Fibroblast of lung (primary cell): ENCODE measurements at places on chromosomes 1 and 21. TPM values are rescaled to one million over a fixed set of nuclear protein-coding genes. Genes with fewer than 3 reads are reported as not detected.
A peak's percentile ranks its signal among the peaks of the same experiment; 100 is the strongest.

DNA sequence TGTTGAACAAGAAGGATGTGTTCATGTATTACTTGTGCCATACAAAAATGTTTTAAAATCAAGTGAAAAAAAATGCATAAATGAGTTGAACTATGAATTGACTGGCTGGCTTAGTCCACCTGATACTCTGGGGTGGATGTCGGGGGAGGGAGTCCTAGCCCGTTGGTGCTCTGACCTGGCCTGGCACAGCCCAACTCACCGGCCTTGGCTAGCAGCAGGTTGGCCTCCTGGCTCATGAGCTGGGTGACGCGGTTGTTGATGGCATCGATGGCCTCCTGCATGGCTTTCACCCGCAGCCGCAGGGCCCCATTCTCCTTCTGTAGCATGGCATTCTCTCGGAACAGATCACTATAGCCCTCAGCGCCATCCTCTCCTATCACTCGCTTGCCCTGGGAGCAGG, 21.6 kb downstream of the KIF21B start:
- no peaks in the 10 kb centered on the region for H3K4me1 ChIP-seq
- DNase-seq = no peak
- no peak overlapping the region for H3K27ac ChIP-seq
- H3K36me3 ChIP-seq = no peaks in the 10 kb centered on the region
- no peak overlapping the region for H3K4me3 ChIP-seq

The CD1E gene
- not detected in 2 replicates for total RNA-seq

The CCDC27 gene
- not detected in 2 replicates for total RNA-seq

The AMY1B gene
- not detected in 2 replicates for total RNA-seq

DNA sequence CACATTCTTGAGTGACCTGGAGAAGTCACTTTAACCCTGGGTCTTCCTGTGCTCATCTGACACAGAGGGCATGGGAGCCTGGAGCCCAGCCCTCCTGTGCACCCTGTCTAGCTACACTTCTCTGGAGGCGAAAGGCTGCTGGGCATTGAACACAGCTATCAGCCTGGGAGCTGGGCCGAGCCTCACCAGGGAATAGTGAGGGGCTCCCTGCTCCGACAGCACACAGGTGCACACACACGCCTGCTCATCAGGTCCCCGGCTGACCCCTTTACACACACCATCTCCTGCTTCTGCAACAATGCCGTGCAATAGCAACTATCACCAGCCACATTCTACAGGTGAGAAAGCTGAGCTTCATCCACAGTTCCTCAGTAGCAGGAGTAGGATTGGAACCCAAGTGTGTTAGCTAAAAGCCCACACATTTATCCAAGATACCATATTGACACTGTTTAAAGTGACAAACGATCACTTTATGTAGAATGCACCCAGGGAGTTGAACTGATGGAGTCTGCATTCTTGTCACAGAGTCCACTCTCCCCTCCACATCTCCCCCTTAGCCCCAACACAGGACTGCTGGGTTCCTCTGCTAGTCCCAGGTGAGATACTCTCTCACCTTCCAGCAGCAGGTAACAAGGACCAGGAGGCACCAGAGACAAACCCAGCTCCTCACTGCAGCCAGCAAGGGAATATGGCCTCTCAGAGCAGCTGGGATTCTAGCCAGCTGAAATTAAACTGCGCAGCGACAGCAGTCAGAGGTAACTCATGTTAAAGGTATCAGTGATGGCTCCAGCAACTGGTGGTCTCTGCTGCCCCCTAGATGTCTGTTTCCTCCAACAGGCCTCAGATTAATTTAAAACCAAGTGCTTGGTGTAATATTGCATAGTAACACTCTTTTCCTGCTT, 18.3 kb upstream of the CAPN8 start:
- H3K27me3 ChIP-seq = peaks cover 13% of the 10 kb centered on the region
- no peaks in the 10 kb centered on the region for H3K4me1 ChIP-seq
- no peak overlapping the region for H3K4me3 ChIP-seq
- peak; percentile 53 for DNase-seq
- H3K36me3 ChIP-seq = no peaks in the 10 kb centered on the region

The SPAG17 gene
- total RNA-seq = under 0.01 and 0.33 TPM in 2 replicates

DNA sequence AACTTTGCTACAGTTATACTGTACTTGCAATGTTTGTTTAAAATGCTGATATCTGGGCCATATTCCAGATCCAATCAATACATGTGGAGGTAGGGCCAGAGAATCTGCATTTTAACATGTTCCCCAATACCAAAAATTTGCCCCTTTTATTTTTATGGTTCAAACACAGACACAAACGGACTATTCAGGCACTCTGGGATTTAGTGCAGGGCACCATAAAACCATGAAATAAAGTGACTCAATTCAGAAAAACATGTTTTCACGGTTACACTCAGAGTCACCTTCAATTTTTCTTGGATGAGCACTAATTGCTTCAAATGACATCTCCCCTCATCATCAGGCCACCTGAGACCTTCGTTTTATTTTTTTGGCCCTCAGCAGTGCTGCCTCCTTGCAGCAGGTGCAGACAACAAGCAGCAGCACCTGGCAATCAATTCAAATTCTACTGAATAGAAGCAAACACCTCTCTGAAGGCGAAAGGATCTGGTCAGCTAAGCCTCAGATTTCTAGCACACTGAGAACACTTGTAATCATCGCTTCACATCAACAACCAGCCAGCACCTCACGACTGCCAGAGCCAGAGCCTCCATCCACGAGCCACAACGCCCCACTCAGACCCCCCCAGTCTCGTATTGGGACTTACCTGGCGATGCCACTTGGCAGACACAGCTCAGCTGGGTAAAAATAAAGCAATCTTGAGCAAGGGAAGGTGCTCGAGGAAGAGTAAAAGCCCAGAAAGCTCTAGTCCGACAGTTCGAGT, 1.1 kb downstream of the ERO1B start:
- no peak overlapping the region for H3K27ac ChIP-seq
- no peaks in the 10 kb centered on the region for H3K4me1 ChIP-seq
- peaks cover 5% of the 10 kb centered on the region for H3K27me3 ChIP-seq
- H3K4me3 ChIP-seq = peak overlapping the region; percentile 66

The ZSCAN20 gene
- total RNA-seq = 8.7 and 13.0 TPM in 2 replicates

GRCh38 chr1:87600055-87600850, 271.6 kb downstream of the LMO4 start:
- no peaks in the 10 kb centered on the region for H3K36me3 ChIP-seq
- H3K4me1 ChIP-seq = no peaks in the 10 kb centered on the region
- no peak overlapping the region for H3K27ac ChIP-seq
- H3K4me3 ChIP-seq = no peak overlapping the region

DNA sequence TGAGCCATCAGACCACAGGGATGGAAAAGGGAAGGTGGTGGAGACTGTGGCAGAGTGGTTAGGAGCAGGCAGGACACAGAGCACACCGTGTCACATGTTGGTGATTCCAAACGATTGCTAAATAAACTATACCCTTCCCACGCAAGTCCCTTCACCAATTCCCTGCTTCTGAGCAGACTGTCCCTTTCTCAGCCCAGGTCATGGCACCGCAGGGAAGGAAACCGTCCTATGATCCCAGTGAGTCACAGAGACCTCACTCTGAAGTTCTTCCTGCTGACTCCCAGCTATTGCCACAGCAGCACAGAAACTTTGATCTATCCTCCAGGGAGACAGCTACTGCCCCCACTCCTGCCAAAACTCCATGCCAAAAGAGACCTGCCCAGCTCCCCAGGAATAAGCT, 19.2 kb downstream of the RIMS3 start:
- no peak for DNase-seq
- H3K27ac ChIP-seq = no peak overlapping the region
- H3K4me3 ChIP-seq = no peak overlapping the region

DNA sequence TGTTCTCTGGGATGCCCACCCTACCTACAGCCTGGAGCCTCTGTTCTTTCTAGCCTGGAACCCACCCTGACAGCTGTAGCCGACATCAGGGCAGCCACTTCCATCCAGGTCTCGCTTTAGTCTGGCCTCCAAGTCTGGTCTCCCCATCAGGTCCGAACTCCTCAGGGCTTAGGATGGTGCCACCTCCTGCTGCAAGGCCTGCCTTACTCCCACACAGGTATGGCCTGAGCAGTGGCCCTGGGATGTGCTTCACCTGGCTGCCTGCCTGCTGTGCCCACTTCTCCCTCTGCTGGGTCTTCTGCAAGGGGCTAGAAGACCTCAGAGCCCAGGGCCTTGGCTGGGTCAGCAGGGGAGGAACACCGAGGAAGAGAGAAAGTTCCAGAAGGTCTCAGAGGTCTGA, 35.7 kb upstream of the MAGOH start:
- no peak for DNase-seq
- no peak overlapping the region for H3K4me3 ChIP-seq
- H3K4me1 ChIP-seq = no peaks in the 10 kb centered on the region
- no peaks in the 10 kb centered on the region for H3K27me3 ChIP-seq

DNA sequence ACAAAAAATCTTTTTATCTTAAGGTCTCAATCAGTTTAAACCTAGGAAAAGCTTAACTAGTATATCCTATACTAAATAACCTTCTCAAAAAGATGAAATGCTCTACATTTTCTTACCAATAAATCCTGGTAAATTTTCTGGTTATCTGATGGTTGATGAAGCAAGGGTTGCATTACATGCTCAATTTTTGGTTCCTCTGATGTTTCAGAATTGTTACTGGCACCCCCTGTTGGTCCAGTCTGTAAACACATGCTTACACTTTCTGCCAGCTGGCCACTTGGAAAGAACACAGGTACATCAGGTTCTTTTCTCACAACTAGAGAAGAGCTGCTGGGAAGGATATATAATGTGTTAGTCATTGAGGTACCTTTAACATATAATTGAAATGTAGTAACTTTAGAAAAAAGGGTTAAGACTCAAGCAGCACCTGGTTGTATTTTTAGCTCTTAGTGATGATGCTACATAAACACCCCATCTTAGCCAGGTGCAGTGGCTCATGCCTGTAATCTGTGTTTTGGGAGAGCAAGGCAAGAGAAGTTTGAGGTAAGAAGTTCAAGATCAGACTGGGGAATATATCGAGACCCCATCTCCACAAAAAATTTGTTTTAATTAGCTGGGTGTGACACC, 30.9 kb upstream of the TAL1 start:
- no peak overlapping the region for H3K4me3 ChIP-seq
- peaks cover 3% of the 10 kb centered on the region for H3K36me3 ChIP-seq
- no peaks in the 10 kb centered on the region for H3K4me1 ChIP-seq
- DNase-seq = peak; percentile 49
- no peaks in the 10 kb centered on the region for H3K27me3 ChIP-seq

DNA sequence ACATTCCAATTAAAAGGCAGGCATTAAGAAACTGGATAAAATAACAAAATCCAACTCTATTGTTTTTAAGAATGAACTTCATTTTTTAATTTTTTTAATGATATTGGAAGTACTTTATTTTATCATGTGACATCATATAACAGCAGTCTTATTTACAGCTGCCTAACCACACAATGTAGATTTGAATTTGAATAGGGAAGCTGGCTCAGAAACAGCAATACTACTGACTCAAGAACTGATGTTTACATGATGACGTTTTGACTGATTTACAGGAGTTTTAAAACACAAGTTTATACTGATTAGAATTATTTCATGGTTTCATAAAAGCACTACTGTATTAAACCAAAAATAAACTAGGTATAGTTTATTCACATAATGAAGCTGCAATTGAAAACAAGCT, 348.7 kb upstream of the NR5A2 start:
- H3K27me3 ChIP-seq = no peaks in the 10 kb centered on the region
- H3K4me3 ChIP-seq = no peak overlapping the region
- no peaks in the 10 kb centered on the region for H3K4me1 ChIP-seq
- no peak for DNase-seq

GRCh38 chr1:39509360-39510009, 18.0 kb downstream of the BMP8A start:
- H3K27ac ChIP-seq = peak overlapping the region; percentile 16
- peak; percentile 31 for DNase-seq
- no peak overlapping the region for H3K4me3 ChIP-seq
- H3K27me3 ChIP-seq = no peaks in the 10 kb centered on the region
- peaks cover 3% of the 10 kb centered on the region for H3K4me1 ChIP-seq

- no peak overlapping the region for H3K27ac ChIP-seq
- no peak for DNase-seq
- H3K4me1 ChIP-seq = no peaks in the 10 kb centered on the region
- H3K4me3 ChIP-seq = no peak overlapping the region
- no peaks in the 10 kb centered on the region for H3K27me3 ChIP-seq
- no peaks in the 10 kb centered on the region for H3K36me3 ChIP-seq
Observed at GRCh38 chr1:178961868-178962267, 63.8 kb upstream of the FAM20B start.

DNA sequence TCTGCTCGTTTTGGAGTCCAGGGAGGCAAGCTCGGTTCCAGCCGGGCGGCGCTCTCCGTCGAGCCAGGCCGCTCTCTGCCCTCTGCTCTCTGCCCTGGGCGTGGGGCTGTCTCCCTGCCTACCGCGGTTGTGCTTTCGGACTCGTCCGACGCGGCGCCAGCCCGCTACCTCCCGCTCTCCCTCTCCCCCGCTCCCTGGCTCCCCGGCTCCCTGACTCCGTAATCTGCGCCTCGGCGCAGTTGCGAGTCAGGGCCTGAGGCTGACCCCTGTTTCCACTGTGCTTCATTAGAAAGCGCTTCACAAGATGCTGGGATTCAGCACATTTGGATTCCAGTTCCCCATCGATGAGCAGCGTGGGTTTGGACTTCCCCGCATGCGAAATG, 2.2 kb downstream of the SOX13 start:
- peaks cover 22% of the 10 kb centered on the region for H3K4me1 ChIP-seq
- H3K27me3 ChIP-seq = no peaks in the 10 kb centered on the region
- H3K36me3 ChIP-seq = no peaks in the 10 kb centered on the region
- peak overlapping the region; percentile 72 for H3K4me3 ChIP-seq

DNA sequence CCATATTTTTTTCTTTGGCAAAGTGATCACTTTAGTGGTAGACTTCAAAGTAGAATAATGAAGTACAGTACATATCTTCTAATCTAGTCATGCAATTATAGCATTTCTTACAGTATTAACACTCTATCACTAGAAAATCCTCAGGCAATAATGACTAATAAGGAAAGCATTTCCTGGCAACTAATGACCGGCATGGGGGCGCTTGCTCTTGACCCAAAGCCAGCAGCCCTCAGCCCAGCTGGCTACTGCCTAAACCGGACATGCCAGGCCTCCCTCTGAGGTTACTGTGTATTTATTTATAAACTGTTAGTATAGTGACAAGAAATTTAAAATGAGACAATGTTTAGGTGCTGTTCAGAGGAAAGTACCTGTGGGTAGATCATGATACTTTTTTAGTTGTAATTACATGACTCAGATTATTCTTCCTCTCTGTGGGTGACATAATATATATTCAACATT, 633.8 kb downstream of the PTPRC start:
- no peaks in the 10 kb centered on the region for H3K27me3 ChIP-seq
- no peaks in the 10 kb centered on the region for H3K36me3 ChIP-seq
- peak overlapping the region; percentile 43 for H3K27ac ChIP-seq
- peaks cover 10% of the 10 kb centered on the region for H3K4me1 ChIP-seq

- H3K36me3 ChIP-seq = peaks cover 4% of the 10 kb centered on the region
- H3K4me1 ChIP-seq = peaks cover 6% of the 10 kb centered on the region
- peak overlapping the region; percentile 75 for H3K27ac ChIP-seq
- peak overlapping the region; percentile 61 for H3K4me3 ChIP-seq
Observed at GRCh38 chr1:109484519-109484975, 842 bp downstream of the ATXN7L2 start.

The TNNI3K gene
- total RNA-seq = 0.66 and 1.0 TPM in 2 replicates

The CA6 gene
- total RNA-seq = not detected in 2 replicates

The MAP10 gene
- total RNA-seq = 2.6 TPM in 2 replicates

The PPIAL4G gene
- total RNA-seq = not detected in 2 replicates
